ENCODE measurements at places on chromosomes 13 and 19.

DNA sequence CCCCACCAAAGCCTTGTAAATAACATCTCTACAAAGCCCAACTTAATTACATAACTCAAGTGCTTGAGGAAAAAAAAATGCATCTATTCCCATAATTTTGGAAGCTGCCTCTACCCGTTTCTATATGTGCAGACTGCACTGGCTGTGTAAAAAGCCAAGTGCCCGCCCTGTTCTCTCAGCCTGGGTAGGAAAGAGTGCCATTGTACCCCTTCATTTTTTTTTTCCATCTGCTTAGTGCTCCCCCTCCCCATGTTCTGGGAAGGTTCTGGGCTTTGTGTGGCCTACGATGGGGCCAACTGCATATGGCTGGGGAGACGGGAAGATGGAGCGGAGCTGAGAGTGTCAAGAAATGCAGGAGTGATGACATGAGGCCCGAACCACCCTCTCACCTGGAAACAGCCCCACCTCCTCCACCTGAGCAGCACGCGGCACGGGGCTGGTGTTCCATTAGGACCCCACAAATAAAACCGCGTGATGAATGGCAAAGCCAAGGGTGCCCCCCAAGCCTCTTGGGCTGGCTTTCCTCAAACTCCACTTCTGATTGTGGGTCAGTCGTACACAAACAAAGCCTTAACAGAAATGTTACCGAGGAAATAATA lies 42.1 kb downstream of the TSHZ3 start:
- DNase-seq = no peak

GRCh38 chr13:41597348-41598041 lies 140.1 kb downstream of the RGCC start:
- DNase-seq = no peak

- DNase-seq = no peak
Measured at GRCh38 chr13:113643593-113643992, 14.4 kb downstream of the ATP4B start.

GRCh38 chr19:45499196-45500180 lies 1.2 kb downstream of the PPM1N start:
- no peak for DNase-seq

DNA sequence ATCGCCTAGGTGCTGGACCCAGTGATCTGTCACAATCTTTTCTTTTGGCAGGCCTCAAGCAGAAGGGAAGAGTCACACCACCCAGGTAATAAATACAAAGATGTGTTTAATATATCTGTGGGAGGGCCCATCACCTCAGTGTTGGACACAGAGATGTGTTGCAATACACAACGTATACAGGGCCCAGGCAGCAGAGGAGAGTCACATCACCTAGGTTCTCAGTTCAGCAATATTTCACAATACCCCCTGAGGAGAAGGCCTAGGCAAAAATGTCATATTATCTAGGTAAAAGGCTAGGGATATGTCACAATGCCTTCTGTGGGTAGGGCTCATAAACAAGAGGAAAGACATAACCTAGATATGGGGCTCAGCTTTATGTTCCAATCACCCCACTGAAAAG lies 53.5 kb upstream of the ZNF728 start:
- no peak for DNase-seq

DNA sequence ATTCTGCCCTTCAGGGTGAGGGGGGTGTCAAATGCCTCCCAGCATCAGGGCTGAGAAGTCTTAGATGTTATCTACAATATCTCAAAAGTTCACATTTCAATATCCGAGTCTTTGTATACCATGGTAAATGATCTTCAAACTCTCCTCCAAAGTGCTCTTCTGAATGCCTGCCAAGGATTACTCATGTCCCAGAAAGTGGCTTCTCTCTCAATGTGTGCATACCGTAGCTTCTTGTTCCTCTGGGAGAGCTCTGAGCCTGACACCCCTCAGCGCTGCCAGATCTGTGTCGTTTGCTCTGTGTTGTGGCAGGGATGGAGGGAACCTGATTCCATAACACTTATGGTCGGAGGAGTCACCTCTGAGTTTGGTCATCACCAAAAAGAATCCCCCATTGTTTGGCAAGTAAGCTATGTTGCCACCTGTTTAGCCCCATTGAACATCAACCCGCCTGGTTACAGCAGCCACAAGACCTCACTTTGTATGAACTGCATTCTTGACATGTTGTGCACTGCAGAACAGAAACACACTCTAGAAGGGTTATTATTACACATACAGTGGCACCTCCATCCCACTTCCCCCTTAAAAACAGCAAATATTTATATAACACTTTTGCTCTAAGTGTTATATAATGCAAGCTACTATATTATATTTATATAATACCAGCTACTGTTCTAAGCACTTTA lies 163.1 kb upstream of the MIR17HG start:
- no peak for DNase-seq

GRCh38 chr19:52700673-52701072 lies 34.2 kb downstream of the ZNF611 start:
- no peak for DNase-seq

- no peak for DNase-seq
Measured at GRCh38 chr13:89610881-89611280, 1736.6 kb upstream of the MIR17HG start.

DNA sequence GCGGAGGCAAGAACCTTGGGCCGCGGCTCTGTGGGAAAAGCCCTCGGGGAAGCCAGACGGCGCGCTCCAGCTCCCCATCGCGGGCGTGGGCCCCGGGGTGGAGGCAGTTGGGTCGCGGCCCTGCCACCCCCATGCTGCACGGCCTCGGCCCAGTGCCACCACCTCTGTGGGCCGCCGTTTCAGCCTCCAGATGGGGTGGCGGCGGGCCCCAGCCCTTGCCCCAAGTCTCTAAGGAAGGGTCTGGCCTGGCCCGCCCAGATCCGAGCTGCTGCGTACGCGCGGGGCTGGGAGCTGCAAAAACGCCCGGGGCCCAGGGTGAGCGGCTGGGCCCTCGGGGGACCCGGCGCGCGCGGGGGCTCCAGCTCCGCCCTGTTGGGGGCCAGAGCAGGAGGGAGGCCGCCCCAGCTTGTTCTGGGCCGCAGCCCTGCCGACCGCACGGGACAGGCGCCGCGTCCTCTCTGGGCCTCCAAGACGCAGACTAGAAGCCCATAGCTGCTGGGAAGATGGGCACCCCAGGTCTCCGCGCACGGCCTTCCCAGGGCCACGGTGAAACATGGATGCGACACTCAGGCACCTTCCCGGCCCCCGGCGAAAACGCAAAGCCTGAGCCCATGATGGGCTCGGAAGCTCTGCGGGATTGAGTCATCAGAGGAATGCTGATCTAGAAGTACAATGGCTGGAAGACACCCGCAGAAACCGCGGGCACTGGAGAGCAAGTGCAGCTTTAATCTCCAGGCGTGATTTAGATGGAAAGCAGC lies 110.1 kb downstream of the KCTD15 start:
- DNase-seq = no peak

GRCh38 chr19:15137777-15138176 lies 30.6 kb downstream of the SYDE1 start:
- no peak for DNase-seq

DNA sequence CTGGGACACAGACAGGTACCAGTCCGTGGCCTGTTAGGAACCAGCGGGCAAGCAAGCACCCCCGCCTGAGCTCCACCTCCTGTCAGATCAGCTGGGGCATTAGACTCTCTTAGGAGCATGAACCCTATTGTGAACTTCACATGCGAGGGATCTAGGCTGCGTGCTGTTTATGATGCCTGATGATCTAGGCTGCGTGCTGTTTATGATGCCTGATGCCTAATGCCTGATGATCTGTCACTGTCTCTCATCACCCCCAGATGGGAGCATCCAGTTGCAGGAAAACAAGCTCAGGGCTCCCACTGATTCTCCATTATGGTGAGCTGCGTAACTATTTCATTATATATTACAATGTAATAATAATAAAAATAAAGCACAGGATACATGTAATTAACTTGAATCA lies 3.6 kb downstream of the RASGRP4 start:
- DNase-seq = no peak

GRCh38 chr13:70769817-70770216 lies 661.6 kb upstream of the KLHL1 start:
- DNase-seq = no peak

DNA sequence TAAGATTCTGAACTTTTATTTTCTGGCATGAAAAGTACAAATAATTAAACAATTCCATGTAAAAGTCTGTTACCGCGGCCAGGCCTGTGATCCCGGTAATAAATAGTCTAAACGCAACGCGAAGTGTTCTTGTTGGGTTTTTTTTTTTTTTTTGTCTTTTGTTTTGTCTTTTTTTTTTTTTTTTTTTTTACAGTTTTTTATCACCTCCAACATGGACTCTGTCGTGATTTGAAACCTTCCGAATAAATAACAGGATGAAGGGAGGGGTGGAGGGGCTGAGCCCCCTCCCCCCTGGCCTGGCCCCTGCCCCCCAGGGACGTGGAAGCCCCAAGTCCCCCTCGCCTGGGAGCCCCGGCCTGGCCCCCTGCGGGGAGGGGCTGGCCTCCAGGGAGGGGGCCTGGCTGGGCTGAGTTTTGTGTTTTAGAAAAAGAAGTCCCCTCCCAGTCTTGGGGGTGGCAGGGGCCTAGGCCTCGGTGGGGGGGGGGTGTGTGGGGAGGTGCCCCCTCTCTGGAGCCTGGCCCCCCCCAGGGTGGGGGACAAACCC lies 16.0 kb downstream of the PRKCSH start:
- DNase-seq = no peak

GRCh38 chr13:52862358-52863206 lies 14.1 kb upstream of the PCDH8 start:
- DNase-seq = no peak

DNA sequence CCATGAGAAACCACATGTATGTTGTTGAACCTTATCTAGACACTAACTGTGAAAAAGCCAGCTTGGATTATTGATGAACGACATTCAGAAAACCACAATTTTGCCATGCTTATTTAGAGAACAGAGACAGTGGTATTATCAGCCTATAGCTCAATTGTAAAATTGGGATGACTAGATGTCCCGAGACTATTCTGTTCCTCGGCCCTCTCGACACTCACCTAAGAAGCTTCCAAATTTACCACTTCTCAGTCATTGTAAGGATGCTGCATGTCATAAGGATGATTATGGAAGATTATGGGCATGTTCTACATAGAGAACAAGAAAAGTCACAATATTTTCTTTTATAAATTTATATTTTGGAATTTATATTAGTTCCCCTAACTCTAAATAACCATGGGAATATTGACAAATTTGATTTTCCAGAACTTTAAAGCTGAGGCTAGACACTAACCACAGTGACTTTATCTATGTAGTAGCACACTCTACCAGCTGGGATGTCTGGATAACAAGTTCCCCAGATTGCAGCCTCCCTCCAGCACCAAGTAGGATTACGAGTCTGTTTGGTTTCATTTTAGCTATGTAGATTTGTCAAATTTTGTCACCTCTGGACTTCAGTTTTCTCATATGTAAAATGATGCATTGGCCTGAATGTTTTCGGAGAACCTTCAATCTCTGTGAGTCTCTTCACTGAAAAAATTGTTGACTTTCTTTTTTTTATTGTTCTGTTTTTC lies 513.6 kb downstream of the IRS2 start:
- no peak for DNase-seq

- DNase-seq = no peak
Measured at GRCh38 chr13:26584713-26585112, 27.2 kb downstream of the WASF3 start.

GRCh38 chr13:82687884-82688283 lies 1194.4 kb downstream of the SLITRK1 start:
- no peak for DNase-seq

DNA sequence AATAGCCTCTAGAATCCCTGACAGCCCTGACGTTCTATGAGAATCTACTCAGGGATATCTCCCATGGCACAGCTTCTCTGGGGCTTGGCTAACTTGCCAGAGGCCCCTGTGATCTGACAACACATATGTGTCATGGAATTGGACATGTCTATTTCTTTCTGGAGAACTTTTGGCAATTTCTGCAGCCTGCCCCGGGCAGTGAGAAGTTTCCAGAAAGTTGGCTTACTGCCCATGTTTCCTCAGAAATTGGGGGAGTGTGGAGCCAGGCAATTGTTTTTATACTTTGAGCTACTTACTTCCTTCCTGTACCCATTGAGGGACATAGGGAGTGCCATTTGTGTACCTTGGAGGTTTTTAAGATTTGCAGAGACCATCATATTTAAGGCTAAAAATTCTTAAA lies 98.9 kb downstream of the FLT1 start:
- DNase-seq = no peak

DNA sequence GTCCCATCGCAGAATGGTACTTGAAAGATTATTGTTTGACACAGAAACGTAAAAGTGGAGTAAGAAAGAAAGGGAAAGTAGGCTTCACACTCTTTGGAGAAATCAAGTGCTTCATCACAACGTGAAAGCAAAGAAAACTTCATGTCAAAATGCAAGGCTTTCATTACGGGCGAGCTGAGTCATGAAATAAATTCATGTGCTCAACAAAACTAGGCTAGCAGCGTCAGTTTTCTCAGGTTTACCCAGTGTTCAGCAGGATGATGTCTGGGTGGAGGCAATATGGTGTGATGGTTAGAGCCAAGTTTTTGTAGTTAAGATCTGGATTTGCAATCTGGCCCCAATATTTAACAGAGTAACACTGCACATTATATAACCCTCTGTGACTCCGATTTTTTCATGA lies 128.0 kb downstream of the TRPC4 start:
- no peak for DNase-seq

DNA sequence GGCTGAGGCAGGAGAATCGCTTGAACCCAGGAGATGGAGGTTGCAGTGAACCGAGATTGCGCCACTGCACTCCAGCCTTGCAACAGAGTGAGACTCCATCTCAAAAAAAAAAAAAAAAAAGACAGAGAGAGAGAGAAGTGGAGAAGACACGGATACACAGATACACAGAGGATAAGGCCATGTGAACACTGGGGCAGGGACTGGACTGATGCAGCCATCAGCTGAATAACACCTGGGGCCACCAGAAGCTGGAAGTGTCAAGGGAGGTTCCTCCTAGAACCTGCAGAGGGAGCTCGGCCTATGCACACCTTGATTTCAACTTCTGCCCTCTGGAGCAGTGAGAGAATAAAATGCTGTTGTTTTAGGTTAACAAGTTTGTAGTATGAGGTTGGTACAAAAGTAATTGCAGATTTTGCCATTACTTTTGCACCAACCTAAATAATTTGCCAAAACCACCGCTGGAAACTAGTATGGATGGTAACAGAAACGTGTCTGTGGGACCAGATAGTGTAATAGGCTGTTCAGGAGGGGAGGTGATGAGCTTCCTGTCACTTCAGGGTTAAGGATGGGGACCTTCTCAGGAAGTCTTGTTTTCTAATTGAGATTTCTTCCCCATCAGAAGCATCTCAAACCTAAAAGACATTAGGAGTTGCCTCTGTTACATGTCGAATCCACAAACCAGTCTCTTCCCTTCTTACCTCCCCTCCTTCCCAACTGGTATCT lies 36.4 kb upstream of the IGSF23 start:
- no peak for DNase-seq

DNA sequence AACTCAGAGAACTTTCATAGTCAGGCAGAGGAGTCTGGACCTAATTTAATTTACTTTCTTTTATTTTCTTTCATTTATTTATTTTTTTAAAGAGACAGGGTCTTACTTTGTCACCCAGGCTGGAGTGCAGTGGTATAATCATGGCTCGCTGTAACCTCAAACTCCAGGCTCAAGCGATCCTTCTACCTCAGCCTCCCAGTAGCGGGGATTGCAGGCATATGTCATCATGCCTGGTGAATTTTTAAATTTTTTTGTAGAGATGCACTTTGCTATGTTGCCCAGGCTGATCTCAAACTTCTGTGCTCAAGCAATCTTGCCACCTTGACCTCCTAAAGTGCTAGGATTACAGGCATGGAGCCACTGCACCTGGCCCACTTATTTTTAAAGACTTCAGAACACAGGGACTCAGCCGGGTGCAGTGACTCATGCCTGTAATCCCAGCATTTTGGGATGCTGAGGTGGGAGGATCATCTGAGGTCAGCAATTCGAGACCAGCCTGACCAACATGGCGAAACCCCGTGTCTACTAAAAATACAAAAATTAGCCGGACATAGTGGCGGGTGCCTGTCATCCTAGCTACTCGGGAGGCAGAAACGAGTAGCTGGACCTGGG lies 50.6 kb downstream of the KLF5 start:
- DNase-seq = no peak
